ENCODE measurements at places on chromosomes 2 and 18.

- peak; percentile 34 for DNase-seq
These were observed 10.4 kb upstream of the FAM228A start for GRCh38 chr2:24164416-24164973.

DNA sequence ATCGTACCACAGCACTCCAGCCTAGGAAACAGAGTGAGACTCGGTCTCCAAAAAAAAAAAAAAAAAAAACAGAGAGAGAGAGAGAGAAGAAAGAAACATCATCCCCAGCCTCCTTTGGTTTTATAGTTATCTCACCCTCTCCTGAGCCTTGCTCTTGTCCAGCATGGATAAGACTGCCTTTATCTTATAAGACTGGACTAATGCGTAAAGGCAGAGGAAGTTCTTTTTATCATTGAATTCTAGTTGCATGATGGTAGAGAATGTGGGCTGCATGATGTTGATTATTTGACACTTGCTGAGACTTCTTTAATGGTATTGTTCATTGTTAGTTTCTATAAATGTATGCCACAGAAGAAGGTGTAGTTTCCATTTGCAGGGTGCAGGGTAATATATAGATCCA is 124.4 kb downstream of the ZBTB7C start:
- no peak for DNase-seq

DNA sequence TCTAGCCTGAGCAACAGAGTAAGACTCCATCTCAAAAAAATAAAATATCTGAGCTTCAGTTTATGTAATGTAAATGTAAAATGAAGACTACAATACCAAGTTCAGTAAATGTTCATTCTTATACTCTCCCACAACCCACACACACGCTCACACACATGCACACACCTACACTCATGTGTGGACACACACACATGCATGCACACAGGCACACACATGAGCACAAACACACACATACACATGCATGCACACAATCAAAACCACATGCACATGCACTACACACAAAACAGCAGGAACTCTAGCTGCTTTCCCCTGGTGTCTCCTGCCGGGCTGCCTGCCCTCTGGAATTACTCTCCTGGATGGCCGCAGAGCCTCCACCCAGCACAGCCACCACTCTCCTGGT is 90.6 kb downstream of the GFPT1 start:
- DNase-seq: no peak

DNA sequence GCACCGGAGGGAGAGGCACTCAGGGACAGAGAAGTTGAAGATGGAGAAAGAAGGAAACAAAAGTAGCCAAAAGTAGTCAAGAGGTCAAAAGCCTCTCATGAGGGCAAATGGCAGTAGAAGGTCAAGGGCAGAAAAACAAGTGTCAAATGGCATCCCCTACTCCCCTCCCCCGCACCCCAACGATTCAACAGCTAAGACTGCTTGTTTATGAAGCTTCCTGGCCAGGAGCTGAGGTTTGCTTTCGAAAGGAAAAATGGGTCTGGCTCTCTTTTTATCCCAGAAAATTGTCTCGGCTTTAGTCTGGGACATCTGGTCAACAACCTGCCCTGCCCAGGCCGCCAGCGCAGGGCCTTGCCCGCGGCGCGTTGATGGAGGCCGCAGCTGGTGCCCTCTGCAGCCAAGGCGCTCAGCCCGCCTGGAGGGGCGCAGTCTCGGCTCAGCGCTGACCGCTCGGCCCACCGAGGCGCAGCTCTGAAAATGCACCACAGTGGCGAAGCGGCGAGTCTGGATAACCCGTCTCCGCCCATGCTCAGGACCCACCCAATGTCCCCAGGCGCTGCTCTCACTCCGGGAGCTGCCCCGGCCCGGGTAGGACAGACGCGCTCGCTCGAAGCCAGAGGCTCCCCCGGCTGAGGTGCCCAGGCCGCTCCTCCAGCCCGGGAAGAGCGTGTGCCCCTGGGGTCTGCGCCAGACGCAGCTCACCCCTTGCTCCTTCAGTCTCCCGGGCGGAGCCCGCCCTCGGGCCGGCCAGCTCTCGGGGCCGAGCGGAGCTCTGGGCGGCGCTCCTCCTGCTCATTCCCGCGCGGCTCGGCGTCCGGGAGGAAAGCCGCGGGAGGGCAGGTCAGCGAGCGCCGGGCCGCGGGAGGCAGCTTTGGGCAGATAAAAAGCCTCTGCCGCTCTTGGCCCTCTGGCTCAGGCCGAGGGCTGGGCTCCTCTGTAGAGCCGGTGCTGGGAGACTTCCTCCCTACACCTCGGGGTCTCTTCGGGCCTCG is 1.8 kb upstream of the TBR1 start:
- DNase-seq: no peak

- DNase-seq: no peak
These were observed 31.6 kb downstream of the THNSL2 start for GRCh38 chr2:88201811-88202169.

DNA sequence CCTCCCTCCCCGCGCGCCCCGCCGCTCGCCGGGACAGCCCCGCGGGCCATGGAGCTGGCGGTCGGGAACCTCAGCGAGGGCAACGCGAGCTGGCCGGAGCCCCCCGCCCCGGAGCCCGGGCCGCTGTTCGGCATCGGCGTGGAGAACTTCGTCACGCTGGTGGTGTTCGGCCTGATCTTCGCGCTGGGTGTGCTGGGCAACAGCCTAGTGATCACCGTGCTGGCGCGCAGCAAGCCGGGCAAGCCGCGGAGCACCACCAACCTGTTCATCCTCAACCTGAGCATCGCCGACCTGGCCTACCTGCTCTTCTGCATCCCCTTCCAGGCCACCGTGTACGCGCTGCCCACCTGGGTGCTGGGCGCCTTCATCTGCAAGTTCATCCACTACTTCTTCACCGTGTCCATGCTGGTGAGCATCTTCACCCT is 865 bp downstream of the GALR1 start:
- DNase-seq: no peak

- no peak for DNase-seq
These were observed 88.3 kb downstream of the CAMKMT start for GRCh38 chr2:44450082-44450481.

GRCh38 chr2:161905389-161906046 is 168.5 kb downstream of the DPP4 start:
- no peak for DNase-seq

GRCh38 chr2:175755169-175755568 is 246.9 kb downstream of the LNPK start:
- no peak for DNase-seq

- no peak for DNase-seq
These were observed 78.1 kb upstream of the SPTBN1 start for GRCh38 chr2:54377901-54378493.

DNA sequence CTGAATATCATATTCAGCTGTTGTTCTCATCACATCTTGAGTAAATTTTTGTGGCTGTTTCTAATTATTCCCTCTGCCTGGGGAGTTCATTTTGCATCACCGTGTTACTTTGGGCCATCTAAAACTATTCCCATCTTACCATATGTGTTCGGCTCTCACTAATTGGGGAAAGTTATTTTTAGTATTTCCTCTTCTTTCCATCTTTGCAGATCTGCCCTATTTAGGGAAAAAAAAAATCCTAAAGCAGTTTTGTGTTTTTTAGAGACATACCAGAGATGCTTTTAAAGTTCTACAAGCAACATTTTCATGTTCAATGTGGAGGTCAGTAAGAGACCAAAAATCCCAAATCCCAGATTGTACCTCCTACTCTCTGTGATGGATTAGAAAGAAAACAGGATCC is 111.3 kb upstream of the NDUFV2 start:
- no peak for DNase-seq

DNA sequence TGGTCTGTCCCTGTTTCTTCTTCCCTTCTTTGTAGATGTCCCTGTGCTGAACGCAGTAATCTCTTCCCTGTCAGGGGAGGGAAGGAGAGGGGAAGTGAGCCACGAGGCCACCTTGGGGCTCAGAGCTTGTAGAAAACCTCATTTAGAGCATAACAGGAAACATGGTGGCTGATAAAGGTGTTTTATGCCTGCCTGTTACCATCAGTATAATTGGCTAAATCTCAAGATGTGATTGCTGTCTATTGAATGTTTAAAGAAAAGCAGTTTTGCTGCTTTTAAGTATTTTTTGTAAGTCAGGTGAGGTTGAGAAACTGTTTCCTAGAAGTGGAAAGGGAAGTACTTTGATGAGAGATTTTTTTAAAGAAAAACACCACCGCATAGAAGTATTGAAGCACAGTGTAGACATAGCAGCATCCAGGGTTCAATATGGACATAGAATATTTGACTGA is 59.7 kb upstream of the PDK1 start:
- no peak for DNase-seq

- DNase-seq: no peak
These were observed 7.7 kb downstream of the SLC1A4 start for GRCh38 chr2:64996871-64997307.

DNA sequence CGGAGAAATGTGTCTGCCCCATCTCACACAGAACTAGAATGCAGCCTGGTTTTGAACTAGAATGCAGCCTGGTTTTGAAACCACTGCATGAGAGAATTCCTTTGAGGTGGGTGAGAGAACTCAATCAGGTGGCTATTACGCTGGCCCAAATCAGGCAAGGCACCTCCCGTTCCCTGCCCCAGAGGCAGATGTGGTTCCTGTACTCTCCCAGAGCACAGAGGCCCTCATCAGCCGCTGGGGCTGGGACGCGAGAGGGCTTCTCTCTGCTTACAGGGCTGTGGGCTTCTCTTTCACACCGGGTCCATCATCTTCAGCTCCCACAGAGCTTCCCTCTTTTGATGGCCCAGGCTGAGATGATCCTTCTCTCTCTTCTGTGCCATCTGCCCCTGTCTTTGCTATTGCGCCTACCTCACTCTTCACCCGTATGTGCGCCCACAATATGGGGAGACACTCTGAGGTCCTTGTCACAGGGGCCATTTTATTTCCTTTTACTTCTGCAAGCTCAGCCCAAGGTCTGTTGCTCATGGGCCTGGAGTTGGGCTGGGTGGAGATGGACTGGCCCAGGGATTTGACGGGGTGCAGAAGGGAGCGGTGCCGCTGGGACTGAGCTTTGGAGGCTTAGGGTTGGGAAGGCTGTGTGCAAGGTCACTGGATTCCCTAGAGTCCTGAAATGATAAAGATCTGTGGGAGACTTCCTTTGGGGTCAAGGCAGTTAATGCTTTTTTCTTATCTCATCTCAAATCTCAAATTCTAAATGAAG is 84.4 kb upstream of the HS6ST1 start:
- DNase-seq: no peak

DNA sequence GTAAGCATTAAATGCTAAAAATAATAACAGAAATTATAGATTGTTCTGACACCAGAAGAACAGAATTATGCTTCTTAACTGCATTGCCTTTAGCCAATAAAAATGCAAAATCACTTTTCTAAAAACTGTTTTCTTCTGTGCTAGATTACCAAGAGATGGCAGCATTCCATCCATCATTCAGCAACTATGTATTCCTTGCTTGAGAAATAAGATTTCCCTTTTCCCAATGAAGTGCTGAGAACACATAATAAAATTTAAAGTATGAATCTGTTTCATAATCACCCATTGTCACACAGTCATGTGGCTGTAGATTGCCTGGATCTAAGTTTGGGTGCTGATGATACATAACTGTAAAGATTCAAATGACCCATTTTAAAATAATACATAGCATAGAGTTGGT is 504.2 kb downstream of the TDRD15 start:
- no peak for DNase-seq

DNA sequence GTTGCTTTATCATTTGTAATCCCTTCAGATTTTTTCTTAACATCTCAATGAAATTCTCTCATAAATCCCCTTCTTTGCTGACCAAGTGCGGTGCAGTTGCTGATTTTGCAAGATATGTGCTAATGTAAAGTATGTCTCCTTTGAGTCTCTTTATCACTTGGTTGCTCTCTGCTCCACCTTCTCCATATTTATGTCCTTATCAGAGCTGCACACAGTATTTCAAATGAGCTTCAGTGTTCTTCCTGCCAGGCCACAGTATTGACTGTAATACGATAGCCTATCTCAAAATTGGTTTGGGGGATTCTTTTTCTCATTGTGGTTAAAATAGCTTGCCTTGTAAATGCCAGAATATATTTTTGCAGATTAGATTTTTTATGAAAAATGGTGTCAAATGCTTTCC is 32.2 kb downstream of the MAIP1 start:
- DNase-seq: peak; percentile 2

- DNase-seq: no peak
These were observed 26.1 kb downstream of the TYMS start for GRCh38 chr18:683531-683930.

DNA sequence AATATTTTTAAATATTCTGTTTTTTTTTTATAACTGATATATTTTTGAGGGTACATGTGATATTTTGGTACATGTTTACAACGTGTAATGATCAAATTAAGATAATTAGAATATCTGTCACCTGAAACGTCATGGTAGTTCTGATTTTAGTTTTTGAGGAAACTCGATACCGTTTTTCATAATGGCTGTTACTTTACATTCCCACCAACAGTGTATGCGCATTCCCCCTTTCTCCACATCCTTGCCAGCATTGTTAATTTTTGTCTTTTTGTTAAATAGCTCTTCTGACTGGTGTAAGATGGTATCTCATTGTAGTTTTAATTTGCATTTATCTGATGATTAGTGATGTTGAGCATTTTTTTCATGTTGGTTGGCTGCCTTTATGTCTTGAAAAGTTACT is 206.8 kb upstream of the STON1 start:
- DNase-seq: no peak

- no peak for DNase-seq
These were observed 3.9 kb downstream of the INPP5D start for GRCh38 chr2:233063976-233064411.

GRCh38 chr2:230931556-230932231 is 6.7 kb upstream of the GPR55 start:
- DNase-seq: no peak

DNA sequence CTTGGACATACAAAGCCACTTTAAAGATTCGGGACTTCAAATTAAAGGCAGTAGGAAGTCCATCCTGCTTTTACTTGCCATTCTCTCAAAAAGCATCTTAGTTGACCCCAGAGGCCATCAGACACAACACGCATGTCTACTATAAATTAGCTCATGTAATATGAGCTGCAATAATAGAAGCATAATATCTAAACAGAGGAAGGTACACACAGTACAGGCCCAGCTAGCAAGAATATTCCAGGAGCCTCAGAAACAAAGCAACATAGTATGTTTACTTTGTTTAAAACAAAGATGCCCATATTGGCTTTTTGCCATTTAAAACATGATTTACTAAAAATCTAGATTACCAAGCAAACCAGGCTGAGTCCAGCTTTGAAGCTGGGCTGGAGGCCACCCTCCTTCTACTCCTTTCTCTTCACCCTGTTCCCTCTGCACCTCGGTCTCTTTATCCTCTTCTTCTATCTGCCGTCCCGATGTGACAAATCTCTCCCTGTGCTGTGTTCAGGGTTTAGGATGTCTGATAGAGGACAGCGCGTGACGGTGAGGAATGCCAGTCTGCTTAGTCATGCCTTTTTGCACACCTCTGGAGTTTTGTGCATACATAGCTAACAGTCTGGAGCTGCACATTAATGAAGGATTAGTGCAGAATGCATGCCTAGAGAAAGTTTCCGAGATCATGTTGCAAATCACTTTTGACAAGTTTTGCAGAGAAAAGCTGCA is 28.2 kb downstream of the DTNA start:
- no peak for DNase-seq

Data from NCI-H1694 (cell line).